Uterus (tissue), 4 donors: ENCODE measurements at places on chromosomes 1 and 21. TPM values are rescaled to one million over a fixed set of nuclear protein-coding genes. Genes with fewer than 3 reads are reported as not detected.

Gene CCDC28B
- total RNA-seq, result not detected

Gene BRDT
- not detected for total RNA-seq

Gene FCMR
- 1.7 TPM for total RNA-seq

- H3K27ac ChIP-seq, result no peak within 1 kb of the TSS
- no peaks in the 10 kb centered on the region for H3K4me1 ChIP-seq
- DNase-seq, result no peak
- no peaks in the 10 kb centered on the region for H3K36me3 ChIP-seq
These were observed at the start of gene RIPK4 for GRCh38 chr21:41766883-41767605. Gene RIPK4, minus strand, starts transcription at chr21:41767052. Its CDS starts 11 bp downstream, at chr21:41767041.

DNA sequence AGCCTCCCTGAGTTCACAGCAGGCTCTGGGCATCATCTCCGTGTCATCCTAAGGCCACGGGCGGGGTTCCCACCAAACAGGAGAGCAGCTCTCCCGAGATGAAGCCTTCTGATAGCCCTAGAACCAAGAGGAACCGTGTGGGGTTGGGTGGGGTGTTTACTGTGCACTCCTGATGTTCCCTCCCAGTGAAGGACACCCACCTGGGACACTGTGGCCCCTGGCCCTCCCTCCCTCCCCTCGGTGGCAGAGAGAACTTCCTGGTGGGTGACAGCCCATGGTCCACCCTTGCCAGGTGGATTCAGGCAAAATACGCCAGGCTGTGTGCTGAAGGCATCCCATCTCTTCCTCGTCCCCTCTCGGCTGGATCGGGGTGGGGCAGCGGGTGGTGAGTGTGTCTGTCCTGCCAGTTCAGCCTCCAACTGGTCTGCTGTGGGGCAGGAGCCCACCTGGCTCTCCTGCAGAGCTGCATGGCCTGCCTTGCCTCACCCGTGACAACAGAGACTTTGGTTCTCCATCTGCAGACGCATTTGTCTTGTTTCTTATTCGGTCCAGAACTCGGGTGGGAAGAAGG, 15.6 kb upstream of the C1orf174 start:
- H3K4me1 ChIP-seq, result no peaks in the 10 kb centered on the region
- H3K36me3 ChIP-seq, result no peaks in the 10 kb centered on the region
- H3K27me3 ChIP-seq, result no peaks in the 10 kb centered on the region
- DNase-seq, result no peak

DNA sequence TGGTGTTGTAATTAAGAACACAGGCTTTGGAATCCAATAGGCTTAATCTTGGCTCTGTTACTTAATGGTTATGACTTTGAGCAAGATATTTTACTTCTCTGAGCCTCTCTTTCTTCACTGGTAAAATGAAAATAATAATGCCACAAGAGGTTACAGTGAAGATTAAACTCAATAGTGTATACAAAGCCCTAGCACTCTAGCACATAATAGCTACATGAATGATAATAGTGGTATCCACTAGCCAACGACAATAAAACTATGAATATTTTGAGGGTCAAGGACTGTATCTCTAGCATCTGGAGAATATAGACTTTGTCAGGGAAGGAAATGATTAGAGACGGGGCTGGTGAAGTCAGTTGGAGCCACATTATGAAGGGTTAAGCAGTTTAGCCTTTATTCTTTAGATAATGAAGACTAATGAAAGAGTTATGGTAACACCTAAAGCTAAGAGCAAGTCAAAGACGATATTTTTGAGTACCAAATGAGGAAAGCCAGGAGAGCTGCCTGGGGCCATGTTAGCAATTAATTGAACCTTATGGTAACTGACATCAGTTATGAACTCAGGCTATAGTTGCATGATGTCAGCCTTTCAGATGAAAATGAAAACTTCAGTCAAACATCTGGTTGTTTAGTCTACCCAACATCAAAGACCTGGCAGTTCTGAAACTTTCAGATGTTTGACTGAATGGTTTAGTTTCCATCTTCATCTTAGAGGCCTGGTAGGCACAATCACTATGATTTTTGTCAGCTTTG, 32.8 kb upstream of the RNF11 start:
- H3K27me3 ChIP-seq, result no peaks in the 10 kb centered on the region
- H3K27ac ChIP-seq, result no peak overlapping the region
- no peaks in the 10 kb centered on the region for H3K4me1 ChIP-seq
- H3K4me3 ChIP-seq, result no peak overlapping the region

DNA sequence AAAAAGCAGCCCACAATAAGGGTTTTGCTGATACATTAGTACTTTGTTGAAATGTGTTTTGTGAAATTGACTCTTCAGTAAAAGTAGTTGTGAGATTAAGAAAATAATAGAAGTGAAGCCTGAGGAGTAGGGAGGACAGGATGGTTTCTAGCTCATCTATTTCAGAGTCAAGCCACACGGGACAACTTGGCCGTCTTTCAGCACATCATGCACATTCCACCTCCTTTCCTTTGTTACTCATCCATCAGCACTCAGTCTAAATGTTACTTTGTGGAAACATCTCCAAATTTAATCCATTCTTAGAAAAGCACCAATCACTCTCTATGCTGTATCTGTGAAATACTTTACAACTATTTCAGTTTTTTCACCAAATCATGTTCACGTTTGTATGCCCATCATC, 223.3 kb downstream of the FGGY start:
- H3K4me3 ChIP-seq, result no peak overlapping the region
- no peaks in the 10 kb centered on the region for H3K36me3 ChIP-seq
- peaks cover 19% of the 10 kb centered on the region for H3K4me1 ChIP-seq
- no peaks in the 10 kb centered on the region for H3K27me3 ChIP-seq
- peak; percentile 78 for DNase-seq

DNA sequence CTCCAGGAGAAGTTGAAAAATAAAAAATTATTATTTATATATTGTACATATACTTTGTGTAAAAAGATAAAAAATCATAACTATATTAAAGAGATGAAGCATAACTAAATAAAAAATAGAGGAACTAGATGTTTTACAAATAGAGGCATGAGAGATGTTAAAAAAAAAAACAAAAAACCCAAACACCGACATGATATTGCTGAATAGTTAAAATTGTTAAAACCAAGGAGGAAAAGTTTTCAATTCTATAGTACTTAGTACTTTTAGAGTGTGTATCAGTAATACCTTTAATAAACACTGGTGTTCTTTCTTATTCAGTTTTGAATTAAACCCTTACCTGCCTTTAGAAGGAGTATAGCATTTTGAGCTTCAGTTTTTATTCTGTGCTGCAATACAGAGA, 32.1 kb downstream of the BACH1 start:
- H3K27me3 ChIP-seq, result no peaks in the 10 kb centered on the region
- no peak for DNase-seq
- H3K4me1 ChIP-seq, result no peaks in the 10 kb centered on the region
- H3K27ac ChIP-seq, result peak overlapping the region; percentile 23
- H3K4me3 ChIP-seq, result no peak overlapping the region
